SJSA1 (cell line): ENCODE measurements at places on chromosomes 13 and 19.

DNA sequence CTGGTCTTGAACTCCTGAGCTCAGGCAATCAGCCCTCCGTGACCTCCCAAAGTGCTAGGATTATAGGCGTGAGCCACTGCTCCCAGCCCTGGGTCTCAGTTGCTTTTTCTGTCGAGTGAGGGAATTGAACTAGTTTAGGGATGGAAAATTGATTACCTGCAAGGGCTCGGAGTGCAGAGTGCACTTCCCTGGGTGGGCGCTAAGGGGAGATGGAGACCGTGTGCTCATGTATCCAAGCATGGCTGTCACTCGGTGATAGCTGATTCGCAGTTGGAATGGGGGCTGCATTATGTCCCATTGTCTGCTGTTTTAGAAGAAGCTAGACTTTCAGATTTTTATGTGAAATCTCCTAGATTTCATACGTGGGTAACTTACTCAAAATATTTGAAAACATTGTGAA, 139.9 kb upstream of the RFC3 start:
- peaks cover 23% of the 10 kb centered on the region for H3K4me1 ChIP-seq
- DNase-seq, result no peak
- H3K36me3 ChIP-seq, result no peaks in the 10 kb centered on the region
- no peak overlapping the region for H3K4me3 ChIP-seq
- H3K27me3 ChIP-seq, result no peaks in the 10 kb centered on the region

DNA sequence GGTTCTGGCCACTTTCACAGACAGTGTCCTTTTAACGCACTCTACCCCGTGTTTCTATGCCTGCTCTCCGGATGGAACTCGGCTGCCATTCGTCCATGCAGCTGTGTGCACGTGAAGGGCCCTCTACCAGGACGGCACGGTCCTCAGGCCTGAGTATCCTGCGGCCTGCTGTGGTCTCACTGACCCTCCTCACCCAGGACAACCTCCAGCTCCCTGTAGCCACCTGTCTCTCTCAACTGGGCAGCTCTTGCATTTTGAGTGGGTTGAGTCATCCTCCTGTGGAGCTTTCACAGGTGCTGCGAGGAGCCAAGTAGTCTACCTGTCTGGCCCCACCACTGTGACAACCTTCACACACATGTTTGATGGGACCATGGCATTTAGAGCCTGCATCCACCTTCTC, 321.7 kb upstream of the TSHZ3 start:
- DNase-seq, result no peak
- no peak overlapping the region for H3K4me3 ChIP-seq
- H3K27me3 ChIP-seq, result no peaks in the 10 kb centered on the region
- H3K36me3 ChIP-seq, result no peaks in the 10 kb centered on the region
- H3K27ac ChIP-seq, result no peak overlapping the region
- peaks cover 18% of the 10 kb centered on the region for H3K4me1 ChIP-seq

DNA sequence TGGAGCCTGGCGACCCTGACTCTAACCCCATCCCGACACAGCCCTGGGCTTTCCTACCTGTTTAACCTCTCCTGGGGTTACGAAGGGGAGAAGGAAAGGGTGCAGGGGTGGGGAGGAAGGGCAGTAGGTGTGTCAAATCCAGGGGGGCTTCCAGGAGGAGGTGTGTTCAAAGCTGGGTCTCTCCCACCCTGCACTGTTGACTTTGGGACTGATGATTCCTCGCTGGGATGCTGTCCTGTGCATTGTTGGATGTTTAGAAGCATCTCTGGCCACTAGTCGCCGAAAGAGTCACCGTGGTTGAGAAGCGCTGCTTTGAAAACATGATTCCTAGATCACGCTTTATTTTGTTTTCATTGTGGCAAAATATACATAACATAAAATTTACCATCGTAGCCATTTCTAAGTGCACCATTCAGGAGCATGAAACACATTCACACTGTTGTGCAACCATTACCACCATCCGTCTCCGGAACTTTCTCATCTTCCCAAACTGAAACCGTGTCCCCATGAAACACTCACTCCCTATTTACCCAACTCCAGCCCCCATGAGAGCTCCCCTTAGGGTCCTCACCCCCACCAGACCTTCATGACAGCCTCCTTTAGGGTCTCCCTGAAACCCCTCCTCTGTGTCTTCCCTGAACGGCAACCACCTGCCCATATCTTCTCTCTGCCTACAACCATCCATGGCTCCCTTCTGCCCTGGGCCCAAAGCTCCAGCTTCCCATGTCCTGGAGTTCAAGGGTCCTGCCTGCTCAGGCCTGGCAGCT, 4.4 kb upstream of the FCER2 start:
- H3K27ac ChIP-seq, result no peak overlapping the region
- no peak for DNase-seq
- no peaks in the 10 kb centered on the region for H3K36me3 ChIP-seq
- H3K27me3 ChIP-seq, result peaks cover 11% of the 10 kb centered on the region; the same call in 1 of the 2 replicates

DNA sequence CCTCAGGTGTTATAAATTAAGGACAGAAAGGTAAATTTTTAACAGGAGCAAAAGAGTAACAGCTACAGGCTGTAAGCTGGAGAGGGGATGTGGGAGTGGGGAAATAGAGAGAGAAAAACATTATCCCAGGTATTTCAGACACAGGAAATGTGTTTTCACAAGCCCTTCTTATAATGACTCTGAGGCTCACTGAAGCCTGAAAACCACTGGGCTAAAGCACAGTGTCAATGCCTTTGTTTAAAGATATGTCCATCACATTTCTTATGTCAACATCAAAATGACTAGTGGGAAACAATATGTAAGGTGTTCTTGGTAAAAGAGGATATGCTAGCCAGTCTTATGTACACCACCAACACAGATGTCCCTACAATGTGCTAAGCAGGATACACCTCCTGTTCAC, 365.9 kb downstream of the FGF14 start:
- H3K36me3 ChIP-seq, result no peaks in the 10 kb centered on the region
- no peaks in the 10 kb centered on the region for H3K27me3 ChIP-seq
- H3K4me1 ChIP-seq, result no peaks in the 10 kb centered on the region
- H3K4me3 ChIP-seq, result no peak overlapping the region

DNA sequence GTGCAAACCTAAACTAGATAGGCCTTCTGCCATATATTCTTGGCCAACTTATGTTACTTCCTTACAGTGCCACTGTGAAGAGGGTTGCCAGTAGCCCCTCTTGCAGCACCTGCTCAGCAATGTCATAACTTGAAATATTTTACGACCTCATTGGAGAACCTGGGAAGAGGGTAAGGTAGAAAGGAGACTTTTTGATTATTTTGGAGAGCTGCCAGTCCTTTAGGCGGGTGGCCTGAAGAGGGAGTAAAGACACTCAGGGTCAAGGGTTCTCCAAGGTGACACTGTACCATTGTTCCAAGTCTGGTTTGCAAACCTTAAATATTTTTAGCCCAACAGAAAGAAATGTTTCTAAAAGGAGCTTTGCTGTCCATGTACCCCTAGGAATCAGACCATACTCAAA, 118.3 kb downstream of the FLT1 start:
- H3K27me3 ChIP-seq, result no peaks in the 10 kb centered on the region
- no peaks in the 10 kb centered on the region for H3K36me3 ChIP-seq
- H3K4me3 ChIP-seq, result no peak overlapping the region
- no peak for DNase-seq
- H3K4me1 ChIP-seq, result no peaks in the 10 kb centered on the region

GRCh38 chr13:53141336-53141735, 112.7 kb downstream of the OLFM4 start:
- no peak overlapping the region for H3K27ac ChIP-seq
- no peaks in the 10 kb centered on the region for H3K36me3 ChIP-seq
- peaks cover 26% of the 10 kb centered on the region for H3K4me1 ChIP-seq
- H3K27me3 ChIP-seq, result no peaks in the 10 kb centered on the region

GRCh38 chr13:46389457-46390451, 2.7 kb upstream of the RUBCNL start:
- peaks cover 11% of the 10 kb centered on the region for H3K4me1 ChIP-seq
- no peak for DNase-seq
- H3K4me3 ChIP-seq, result no peak overlapping the region

DNA sequence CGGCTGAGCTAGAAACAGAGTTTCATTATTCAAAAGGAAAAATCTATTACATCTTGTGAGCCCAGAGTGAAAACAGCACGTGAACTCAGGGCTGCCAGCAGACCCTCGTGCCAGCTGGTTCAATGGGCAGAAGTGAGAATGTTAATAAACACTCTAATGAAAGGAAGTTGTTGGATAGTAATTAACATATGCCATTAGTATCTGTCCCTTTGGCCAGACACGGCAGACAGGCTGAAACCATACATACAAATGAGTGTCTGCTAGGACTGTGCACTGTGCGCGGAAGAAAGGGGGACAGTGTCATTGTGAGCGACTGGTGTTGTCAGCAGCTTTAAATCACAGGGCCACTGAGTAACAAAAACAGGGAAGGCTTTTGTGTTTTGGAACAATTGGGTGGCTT, 121.9 kb upstream of the TSC22D1 start:
- DNase-seq, result no peak
- H3K4me1 ChIP-seq, result no peaks in the 10 kb centered on the region
- no peak overlapping the region for H3K27ac ChIP-seq

- peaks cover 15% of the 10 kb centered on the region for H3K36me3 ChIP-seq
- H3K4me1 ChIP-seq, result peaks cover 9% of the 10 kb centered on the region
- H3K27me3 ChIP-seq, result no peaks in the 10 kb centered on the region
Measured at GRCh38 chr19:31354316-31354715, 5.1 kb upstream of the TSHZ3 start.

DNA sequence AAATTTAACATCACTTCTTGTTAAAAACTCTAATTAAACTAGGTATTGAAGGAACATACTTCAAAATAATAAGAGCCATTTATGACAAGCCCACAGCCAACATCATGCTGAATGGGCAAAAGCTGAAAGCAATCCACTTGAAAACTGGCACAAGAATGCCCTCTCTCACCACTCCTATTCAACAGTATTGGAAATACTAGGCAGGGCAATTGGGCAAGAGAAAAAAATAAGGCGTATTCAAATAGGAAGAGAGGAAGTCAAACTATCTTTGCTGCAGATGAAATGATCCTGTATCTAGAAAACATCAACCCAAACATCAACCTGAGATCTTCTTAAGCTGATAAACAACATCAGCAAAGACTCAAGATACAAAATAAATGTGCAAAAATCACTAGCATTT, 15.6 kb upstream of the LILRB1 start:
- no peaks in the 10 kb centered on the region for H3K36me3 ChIP-seq
- no peaks in the 10 kb centered on the region for H3K4me1 ChIP-seq
- no peak for DNase-seq
- H3K27me3 ChIP-seq, result peaks cover 3% of the 10 kb centered on the region; the same call in 1 of the 2 replicates
- no peak overlapping the region for H3K4me3 ChIP-seq

GRCh38 chr13:112852392-112852791, 116.6 kb upstream of the MCF2L start:
- no peak for DNase-seq
- no peak overlapping the region for H3K27ac ChIP-seq
- no peak overlapping the region for H3K4me3 ChIP-seq
- no peaks in the 10 kb centered on the region for H3K27me3 ChIP-seq

DNA sequence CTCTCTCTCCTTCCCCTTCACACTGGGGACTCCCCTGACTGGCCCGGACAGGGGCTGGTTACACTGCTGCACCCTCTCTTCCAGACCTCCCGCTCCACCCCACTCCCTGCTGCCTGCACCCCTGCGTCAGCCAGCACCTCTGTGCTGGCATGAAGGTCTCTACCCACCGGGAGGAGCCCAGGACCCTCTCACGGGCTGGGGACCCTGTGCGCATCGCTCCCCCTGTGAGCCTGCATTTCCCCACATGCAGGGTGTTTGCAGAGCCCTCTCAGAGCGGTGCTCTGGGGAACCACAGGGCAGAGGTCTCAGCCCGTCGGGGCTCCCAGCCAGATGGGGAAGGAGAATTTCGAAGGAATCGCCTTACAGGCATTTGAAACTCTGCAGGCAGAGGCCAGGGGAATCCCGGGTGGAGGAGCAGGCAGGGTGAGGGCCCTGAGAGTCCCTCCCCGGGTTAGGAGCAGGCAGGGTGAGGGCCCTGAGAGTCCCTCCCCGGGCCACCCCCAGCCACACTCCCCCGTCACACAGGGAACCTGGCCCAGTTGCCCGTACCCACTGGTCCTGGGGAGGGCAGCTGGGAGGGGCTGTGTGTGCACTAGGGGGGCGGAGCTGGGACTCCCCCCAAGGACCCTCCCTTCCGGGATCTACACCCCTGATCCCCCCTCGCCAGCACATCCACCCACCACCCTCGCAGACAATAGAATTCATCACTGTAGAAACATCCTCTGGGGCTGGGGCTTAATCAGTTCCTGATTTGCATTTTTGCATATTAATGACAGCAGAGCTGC, 16.3 kb upstream of the TCF3 start:
- H3K27ac ChIP-seq, result no peak overlapping the region
- peaks cover 65% of the 10 kb centered on the region for H3K27me3 ChIP-seq
- peaks cover 4% of the 10 kb centered on the region for H3K4me1 ChIP-seq
- H3K36me3 ChIP-seq, result no peaks in the 10 kb centered on the region
- no peak overlapping the region for H3K4me3 ChIP-seq

GRCh38 chr19:13744174-13744573, 20.1 kb upstream of the MRI1 start:
- no peak overlapping the region for H3K4me3 ChIP-seq
- no peak for DNase-seq
- H3K27ac ChIP-seq, result no peak overlapping the region
- peaks cover 3% of the 10 kb centered on the region; the same call in 1 of the 2 replicates for H3K36me3 ChIP-seq
- peaks cover 6% of the 10 kb centered on the region for H3K4me1 ChIP-seq
- no peaks in the 10 kb centered on the region for H3K27me3 ChIP-seq

DNA sequence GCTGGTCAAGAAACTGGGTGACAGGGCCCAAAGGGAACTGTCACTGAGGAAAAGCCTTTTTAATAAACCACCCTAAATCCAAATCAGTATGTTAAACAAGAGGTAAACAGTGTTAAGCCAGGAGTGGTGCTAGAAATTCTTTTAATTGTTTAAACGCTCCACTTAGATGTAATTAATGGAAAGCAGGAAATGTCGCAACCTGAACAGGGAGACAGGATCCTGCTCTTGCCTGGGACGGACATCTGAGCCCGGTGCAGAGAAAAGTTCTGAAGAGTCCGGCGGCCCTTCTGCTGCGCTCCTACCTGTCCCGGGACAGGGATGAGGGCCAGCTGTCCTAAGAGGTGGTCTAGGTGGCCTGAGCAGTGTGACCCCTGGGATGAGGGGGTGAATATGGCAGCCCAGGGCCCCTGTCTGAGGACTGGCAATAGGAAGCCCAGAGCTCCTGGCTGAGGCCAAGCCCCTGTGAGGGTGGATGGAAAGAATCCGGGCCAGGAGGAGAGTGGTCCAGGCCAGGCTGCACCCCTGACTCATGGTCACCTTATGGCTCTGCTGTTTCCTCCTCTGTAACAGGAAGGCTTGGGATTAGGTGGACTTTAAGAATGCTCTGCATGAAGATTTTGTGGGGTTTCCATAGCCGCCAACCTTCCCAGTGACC, 112.8 kb upstream of the GJB6 start:
- no peak for DNase-seq
- no peak overlapping the region for H3K27ac ChIP-seq
- no peaks in the 10 kb centered on the region; the same call in 1 of the 2 replicates for H3K27me3 ChIP-seq
- no peaks in the 10 kb centered on the region for H3K36me3 ChIP-seq
- H3K4me3 ChIP-seq, result no peak overlapping the region
